ENCODE measurements at places on chromosomes 6 and 20.
A peak's percentile ranks its signal among the peaks of the same experiment; 100 is the strongest.

GRCh38 chr20:20017001-20017843 lies at the start of gene NAA20:
TSS of gene NAA20 (plus strand) at chr20:20017362. CDS start at chr20:20017397, 35 bp downstream.
- DNase-seq: peak; percentile 72
- peaks cover 10% of the 10 kb centered on the region for H3K4me1 ChIP-seq
- no peaks in the 10 kb centered on the region for H3K27me3 ChIP-seq
- peak within 1 kb of the TSS; percentile 62 for H3K27ac ChIP-seq

DNA sequence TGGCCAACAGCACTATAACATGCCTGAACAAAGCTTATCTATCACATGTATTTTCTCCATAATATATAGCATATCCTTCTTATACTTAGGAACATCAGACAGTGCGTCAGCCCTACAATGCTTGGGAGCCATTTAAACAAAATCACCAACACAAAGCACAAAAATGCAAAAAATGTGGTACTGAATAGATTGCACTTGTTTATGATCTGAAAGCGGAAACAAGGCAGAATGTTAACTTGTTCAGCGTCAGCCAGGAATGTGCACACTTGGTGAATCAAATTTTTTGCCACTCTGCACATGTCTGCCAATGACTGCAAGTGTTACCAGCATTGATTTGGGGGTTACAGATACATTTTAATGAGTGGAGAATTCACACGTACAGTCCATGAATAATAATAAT lies 14.8 kb downstream of the SLC35A1 start:
- no peak for DNase-seq
- H3K27me3 ChIP-seq: no peaks in the 10 kb centered on the region
- no peak overlapping the region for H3K27ac ChIP-seq
- H3K4me3 ChIP-seq: no peak overlapping the region
- no peaks in the 10 kb centered on the region for H3K4me1 ChIP-seq
- H3K36me3 ChIP-seq: no peaks in the 10 kb centered on the region

GRCh38 chr6:150220634-150221551 lies 78.0 kb downstream of the PPP1R14C start:
- DNase-seq: no peak
- no peak overlapping the region for H3K4me3 ChIP-seq
- no peaks in the 10 kb centered on the region for H3K36me3 ChIP-seq
- no peaks in the 10 kb centered on the region for H3K4me1 ChIP-seq
- no peak overlapping the region for H3K27ac ChIP-seq

DNA sequence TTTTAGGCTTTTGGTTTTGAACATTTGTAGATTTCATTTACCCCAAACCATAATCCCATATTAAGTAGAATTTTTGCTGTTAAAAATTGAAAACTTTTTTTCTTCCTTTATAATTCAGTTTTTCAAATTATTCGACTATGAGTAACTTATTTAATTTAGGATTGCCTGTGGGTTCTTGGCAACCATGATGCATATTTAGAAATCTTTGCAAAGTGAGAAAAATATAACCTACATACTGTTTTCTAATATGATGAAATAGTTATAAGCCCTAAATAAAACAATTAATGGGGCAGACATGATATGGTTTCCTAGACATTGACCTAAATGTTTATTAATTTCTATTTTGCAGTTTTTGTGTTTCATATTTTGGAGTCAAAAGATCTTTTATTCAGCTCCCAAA lies 23.6 kb downstream of the NEDD9 start:
- H3K4me1 ChIP-seq: peaks cover 69% of the 10 kb centered on the region
- DNase-seq: no peak
- no peaks in the 10 kb centered on the region for H3K27me3 ChIP-seq
- H3K27ac ChIP-seq: peak overlapping the region; percentile 97
- H3K4me3 ChIP-seq: peak overlapping the region; percentile 1
- H3K36me3 ChIP-seq: peaks cover 3% of the 10 kb centered on the region

- H3K27ac ChIP-seq: no peak overlapping the region
- no peak overlapping the region for H3K4me3 ChIP-seq
- DNase-seq: no peak
- no peaks in the 10 kb centered on the region for H3K4me1 ChIP-seq
- H3K27me3 ChIP-seq: no peaks in the 10 kb centered on the region
Measured at GRCh38 chr20:1108437-1108920, 9.9 kb upstream of the PSMF1 start.

DNA sequence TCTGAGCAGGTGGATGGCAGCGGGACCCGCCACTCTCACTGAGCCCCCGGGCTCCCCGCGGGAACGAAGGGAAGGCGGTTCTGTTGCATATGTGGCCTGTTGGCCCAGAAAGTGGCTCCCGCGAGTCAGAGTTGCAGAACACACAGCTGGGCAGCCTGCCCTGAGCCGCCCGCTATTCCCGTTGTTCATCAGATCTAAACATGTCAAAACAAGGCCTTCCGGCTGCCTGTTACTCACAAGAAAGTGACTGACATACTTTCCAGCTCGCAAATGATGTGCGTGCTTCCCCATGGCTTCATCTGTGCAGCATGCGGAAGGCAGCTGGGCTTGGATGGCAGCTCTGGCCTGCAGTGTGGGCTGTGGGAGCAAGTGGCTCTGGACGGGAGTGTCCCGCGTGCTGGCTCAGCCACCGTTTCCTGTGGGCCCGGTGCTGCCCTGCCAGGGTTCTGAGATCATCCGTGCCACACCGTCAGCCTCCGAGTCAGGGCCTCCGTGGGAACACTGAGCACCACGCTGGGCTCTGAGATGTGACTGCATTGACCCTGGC lies 227.3 kb downstream of the ERMARD start:
- no peak overlapping the region for H3K4me3 ChIP-seq
- no peaks in the 10 kb centered on the region for H3K36me3 ChIP-seq
- no peak overlapping the region for H3K27ac ChIP-seq
- no peaks in the 10 kb centered on the region for H3K27me3 ChIP-seq

- no peak overlapping the region for H3K4me3 ChIP-seq
- no peak for DNase-seq
- no peaks in the 10 kb centered on the region for H3K36me3 ChIP-seq
- no peaks in the 10 kb centered on the region for H3K27me3 ChIP-seq
Measured at GRCh38 chr6:110098511-110099116, 80.9 kb downstream of the WASF1 start.

GRCh38 chr6:72709431-72709830 lies 87.6 kb downstream of the KCNQ5 start:
- H3K4me1 ChIP-seq: no peaks in the 10 kb centered on the region
- no peaks in the 10 kb centered on the region for H3K36me3 ChIP-seq
- no peak overlapping the region for H3K4me3 ChIP-seq
- H3K27ac ChIP-seq: no peak overlapping the region

GRCh38 chr6:123168466-123168865 lies 172.4 kb downstream of the CLVS2 start:
- no peak overlapping the region for H3K4me3 ChIP-seq
- no peak for DNase-seq
- no peaks in the 10 kb centered on the region for H3K4me1 ChIP-seq
- no peaks in the 10 kb centered on the region for H3K36me3 ChIP-seq

GRCh38 chr6:132135409-132135808 lies 184.2 kb upstream of the CCN2 start:
- DNase-seq: no peak
- no peaks in the 10 kb centered on the region for H3K27me3 ChIP-seq
- no peak overlapping the region for H3K27ac ChIP-seq
- peaks cover 18% of the 10 kb centered on the region for H3K4me1 ChIP-seq
- H3K36me3 ChIP-seq: no peaks in the 10 kb centered on the region

- no peak overlapping the region for H3K4me3 ChIP-seq
- H3K4me1 ChIP-seq: peaks cover 73% of the 10 kb centered on the region
Measured at GRCh38 chr6:152272486-152272885, 364.7 kb downstream of the SYNE1 start.

DNA sequence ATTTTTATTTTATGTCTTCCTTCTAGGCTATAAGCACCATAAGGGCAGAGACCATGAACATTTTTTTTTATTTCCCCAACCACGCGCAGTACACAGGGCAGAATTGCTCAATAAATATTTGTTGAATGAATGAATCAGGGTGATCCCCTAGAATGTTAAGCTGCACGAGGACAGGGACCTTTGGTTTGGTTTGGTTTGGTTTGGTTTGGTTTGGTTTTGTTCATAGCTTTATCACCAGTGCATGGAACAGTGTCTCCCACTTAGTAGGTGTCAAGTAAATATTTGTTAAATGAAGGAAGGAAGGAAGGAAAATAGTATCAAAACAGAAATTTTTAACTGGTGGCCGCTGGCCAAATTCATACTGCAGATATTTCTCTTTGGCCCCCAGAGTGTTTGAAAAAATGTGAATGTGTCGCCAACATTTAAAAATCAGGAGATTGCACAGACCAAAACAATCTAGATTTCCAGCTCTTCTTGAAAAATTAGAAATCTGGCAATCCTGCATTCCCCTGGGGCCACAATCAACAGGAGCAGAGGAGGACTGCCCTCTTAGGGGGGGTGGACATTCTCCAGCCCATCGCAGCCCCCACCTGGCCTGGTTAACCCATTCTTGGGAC lies 205.3 kb downstream of the EYA2 start:
- DNase-seq: no peak
- no peaks in the 10 kb centered on the region for H3K27me3 ChIP-seq
- no peaks in the 10 kb centered on the region for H3K36me3 ChIP-seq
- no peak overlapping the region for H3K27ac ChIP-seq
- H3K4me1 ChIP-seq: peaks cover 8% of the 10 kb centered on the region

GRCh38 chr6:161487694-161488093 lies 213.8 kb upstream of the AGPAT4 start:
- DNase-seq: no peak
- no peaks in the 10 kb centered on the region for H3K27me3 ChIP-seq
- no peak overlapping the region for H3K4me3 ChIP-seq
- no peak overlapping the region for H3K27ac ChIP-seq
- H3K4me1 ChIP-seq: no peaks in the 10 kb centered on the region

GRCh38 chr20:20304942-20305341 lies 63.0 kb upstream of the INSM1 start:
- DNase-seq: no peak
- no peak overlapping the region for H3K4me3 ChIP-seq
- H3K36me3 ChIP-seq: no peaks in the 10 kb centered on the region
- H3K27ac ChIP-seq: no peak overlapping the region

- no peaks in the 10 kb centered on the region for H3K4me1 ChIP-seq
- DNase-seq: no peak
- H3K27ac ChIP-seq: no peak overlapping the region
- no peaks in the 10 kb centered on the region for H3K36me3 ChIP-seq
- H3K4me3 ChIP-seq: no peak overlapping the region
Measured at GRCh38 chr6:15109338-15110090, 136.4 kb upstream of the JARID2 start.

DNA sequence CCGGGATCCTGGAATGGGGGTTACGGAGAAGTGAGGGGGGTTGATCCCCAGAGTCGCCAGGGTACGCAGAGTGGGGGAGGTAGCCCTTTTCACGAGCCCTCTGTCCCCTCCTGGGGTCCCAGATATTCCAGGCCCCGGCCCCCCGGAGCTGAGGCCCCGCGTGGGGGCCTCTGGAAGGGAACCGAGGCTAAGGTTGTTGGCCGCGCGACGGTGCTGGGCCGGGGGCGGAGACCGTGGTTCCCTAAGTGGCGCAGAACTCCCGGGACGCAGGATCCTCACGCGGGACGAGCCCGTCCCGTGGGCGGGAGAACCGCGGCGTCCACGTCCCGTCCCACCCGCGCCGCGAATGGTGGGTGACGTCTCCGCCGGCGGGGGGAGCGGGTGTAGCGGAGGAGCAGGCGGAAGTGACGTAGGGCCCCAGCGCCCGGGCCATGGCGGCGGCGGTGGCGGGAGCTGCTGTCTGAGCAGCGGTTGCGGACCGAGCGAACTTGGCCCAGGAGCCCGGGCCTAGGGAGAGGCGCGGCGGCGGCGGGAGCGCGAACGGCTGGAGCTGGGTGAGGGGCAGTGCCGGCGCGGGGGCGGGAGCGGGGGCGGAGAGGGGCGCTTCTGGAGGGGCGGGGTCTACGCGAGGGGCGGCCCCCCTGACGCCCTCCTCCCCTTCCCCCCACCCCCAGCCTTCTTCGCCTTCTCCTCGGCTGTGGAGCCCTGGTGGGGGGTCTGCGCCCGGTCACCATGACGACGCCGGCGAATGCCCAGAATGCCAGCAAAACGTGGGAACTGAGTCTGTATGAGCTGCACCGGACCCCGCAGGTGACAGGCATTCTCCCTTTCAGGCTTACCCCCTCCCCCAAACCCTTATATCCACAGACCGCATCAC lies at the start of gene RING1:
Gene RING1, plus strand, starts transcription at position 410 of the 877 bp plus-strand sequence. Its CDS starts 323 bp downstream, at position 733.
- no peaks in the 10 kb centered on the region for H3K27me3 ChIP-seq
- DNase-seq: no peak
- peaks cover 37% of the 10 kb centered on the region for H3K4me1 ChIP-seq
- peak within 1 kb of the TSS; percentile 91 for H3K4me3 ChIP-seq

DNA sequence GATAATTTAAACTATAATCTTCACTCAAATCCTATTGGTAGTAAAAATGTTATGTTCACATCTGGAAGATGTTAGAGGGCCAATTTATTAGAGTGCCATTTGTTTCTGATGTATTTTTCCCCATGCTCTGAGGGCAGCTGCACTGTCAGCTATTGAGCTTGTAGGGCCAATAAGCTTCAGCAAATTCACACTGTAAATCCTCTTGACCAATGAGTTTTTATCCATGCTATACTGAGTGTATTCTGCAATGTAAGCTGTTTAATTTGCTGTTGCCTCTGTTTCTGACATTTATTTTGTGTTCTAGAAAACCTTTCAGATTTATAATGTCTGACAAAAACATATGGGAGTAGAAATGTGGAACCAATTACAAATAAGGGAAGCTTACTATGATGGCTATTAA lies 62.6 kb downstream of the OGFRL1 start:
- no peak for DNase-seq
- H3K27me3 ChIP-seq: no peaks in the 10 kb centered on the region
- H3K4me3 ChIP-seq: no peak overlapping the region

DNA sequence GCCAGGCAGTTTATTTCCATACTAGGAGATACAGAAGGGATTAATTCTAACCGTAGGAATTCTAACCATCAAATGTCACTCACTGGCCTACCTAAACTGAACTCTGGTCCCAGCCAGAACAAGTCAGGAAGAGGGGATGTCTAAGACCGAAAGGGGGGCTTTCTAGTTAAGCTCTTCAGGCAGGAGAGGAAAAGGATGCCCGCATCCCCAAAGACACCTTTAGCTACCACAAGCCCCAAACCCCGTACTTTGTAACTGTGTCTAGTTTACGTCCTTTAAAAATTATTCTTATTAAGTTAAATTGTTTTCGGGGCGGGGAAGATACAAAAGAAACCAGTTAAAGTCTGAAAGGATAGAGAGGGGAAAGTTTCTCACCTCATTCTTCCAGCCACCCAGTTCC lies 1.2 kb upstream of the ZNF76 start:
- H3K4me1 ChIP-seq: peaks cover 28% of the 10 kb centered on the region
- no peaks in the 10 kb centered on the region for H3K27me3 ChIP-seq
- peak overlapping the region; percentile 92 for H3K4me3 ChIP-seq
- DNase-seq: no peak
- H3K36me3 ChIP-seq: no peaks in the 10 kb centered on the region

GRCh38 chr20:45500022-45500421 lies 15.4 kb downstream of the SPINT3 start:
- H3K27me3 ChIP-seq: no peaks in the 10 kb centered on the region
- H3K4me3 ChIP-seq: no peak overlapping the region
- H3K4me1 ChIP-seq: no peaks in the 10 kb centered on the region
- no peak overlapping the region for H3K27ac ChIP-seq
- DNase-seq: no peak

- no peak for DNase-seq
- H3K36me3 ChIP-seq: no peaks in the 10 kb centered on the region
- no peak overlapping the region for H3K27ac ChIP-seq
- H3K27me3 ChIP-seq: no peaks in the 10 kb centered on the region
- H3K4me3 ChIP-seq: no peak overlapping the region
Measured at GRCh38 chr6:45626087-45626891, 248.6 kb upstream of the SUPT3H start.
